ENCODE measurements at places on chromosomes 2 and 18. TPM values are rescaled to one million over a fixed set of nuclear protein-coding genes. Genes with fewer than 3 reads are reported as not detected.

GRCh38 chr2:10034333-10035052 lies 8.9 kb upstream of the KLF11 start:
- DNase-seq, result no peak

GRCh38 chr18:56891116-56891515 lies 240.0 kb downstream of the WDR7 start:
- no peak for DNase-seq

DNA sequence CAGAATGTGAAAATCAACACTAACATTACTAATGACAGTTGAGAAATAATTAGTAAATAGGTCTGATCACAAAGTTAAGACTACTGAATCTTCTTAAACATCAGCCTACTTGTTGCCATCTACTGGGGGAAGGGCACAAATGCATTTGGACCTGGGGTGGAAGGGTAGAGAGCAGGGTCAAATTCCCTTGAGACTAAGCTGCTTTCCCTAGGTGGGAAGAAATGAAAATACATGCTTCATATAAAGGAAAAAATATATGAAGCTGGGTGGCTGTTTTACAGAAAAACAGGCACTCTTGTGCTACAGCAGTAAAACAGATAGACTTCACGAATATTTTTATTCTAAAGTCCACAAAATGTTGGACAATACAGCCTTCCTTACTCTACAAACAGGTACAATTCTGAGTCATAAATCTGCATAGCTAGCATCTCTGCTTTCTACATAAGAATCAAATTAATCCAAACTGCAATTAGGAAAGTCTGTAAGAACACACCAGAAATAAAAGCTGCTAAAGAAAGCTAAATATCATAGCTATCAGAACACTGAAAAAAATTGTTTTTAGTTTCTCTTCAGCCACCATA lies 10.9 kb downstream of the TRIP12 start:
- DNase-seq, result no peak

GRCh38 chr18:57581301-57581934 lies 5.1 kb downstream of the FECH start:
- no peak for DNase-seq

DNA sequence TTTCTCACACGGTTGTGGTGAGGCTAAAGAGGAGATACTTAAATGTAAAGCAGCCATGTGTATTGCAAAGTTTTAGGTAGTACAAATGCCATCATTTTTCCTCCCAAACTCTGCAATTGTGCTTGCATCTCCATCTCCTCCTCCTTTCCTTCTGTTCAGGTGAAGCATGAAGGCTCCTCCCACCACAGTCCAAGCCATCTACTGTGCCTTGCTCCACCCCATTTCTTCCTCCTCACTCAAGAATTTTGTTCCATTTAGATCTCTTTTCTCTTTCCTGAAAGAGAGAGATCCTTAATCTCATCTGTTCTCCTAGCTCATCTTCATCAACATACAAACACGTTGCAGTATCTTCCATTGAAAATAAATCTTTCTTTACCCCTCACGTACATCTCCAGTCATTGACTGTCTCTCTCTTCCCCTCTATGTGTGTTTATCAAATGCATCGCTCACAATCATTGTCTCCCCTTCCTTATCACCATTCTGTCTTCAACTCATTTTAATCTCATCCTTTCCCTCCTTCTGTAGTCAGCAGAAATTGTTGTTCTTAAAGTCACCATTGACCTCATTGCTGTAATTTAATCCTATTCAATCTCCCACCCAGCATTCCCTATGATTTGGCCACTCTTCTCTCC lies 392.1 kb downstream of the RAD51AP2 start:
- DNase-seq, result no peak

- DNase-seq, result no peak
Observed at GRCh38 chr2:237254369-237254861, 159.5 kb downstream of the COL6A3 start.

DNA sequence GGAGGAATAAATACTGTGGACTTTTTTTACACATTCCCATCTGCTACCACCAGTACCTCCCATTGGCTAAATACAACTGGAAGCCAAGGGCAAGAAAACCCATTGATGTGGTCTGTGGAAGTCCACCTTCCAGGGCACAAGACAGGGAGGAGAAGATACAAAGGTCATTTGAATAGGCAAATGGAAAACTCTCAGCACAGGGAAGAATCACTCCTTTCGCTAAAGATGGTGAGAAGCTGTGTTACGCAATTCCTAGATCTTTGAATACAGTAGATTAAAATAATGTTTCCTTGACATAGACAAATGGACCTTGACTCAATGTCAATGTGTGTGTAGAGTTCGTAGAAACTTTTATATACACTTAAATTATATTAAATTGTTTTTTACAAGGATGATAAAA lies 70.9 kb upstream of the ERBB4 start:
- no peak for DNase-seq

GRCh38 chr2:109478906-109479493 lies 134.8 kb downstream of the SEPTIN10 start:
- DNase-seq, result no peak

- no peak for DNase-seq
Observed at GRCh38 chr2:183264890-183265535, 140.8 kb downstream of the NUP35 start.

GRCh38 chr2:64820901-64821300 lies 167.2 kb upstream of the SERTAD2 start:
- DNase-seq, result no peak

- peak; percentile 9 for DNase-seq
Observed at GRCh38 chr18:6109743-6110142, 214.4 kb upstream of the TMEM200C start.

GRCh38 chr18:58290116-58290695 lies 246.2 kb downstream of the NEDD4L start:
- DNase-seq, result peak; percentile 35

GRCh38 chr2:201502713-201503112 lies 51.2 kb downstream of the STRADB start:
- DNase-seq, result no peak

GRCh38 chr2:224837558-224837957 lies 121.4 kb upstream of the CCDC195 start:
- DNase-seq, result peak; percentile 89

- DNase-seq, result no peak
Observed at GRCh38 chr2:184472481-184472880, 125.8 kb upstream of the ZNF804A start.

DNA sequence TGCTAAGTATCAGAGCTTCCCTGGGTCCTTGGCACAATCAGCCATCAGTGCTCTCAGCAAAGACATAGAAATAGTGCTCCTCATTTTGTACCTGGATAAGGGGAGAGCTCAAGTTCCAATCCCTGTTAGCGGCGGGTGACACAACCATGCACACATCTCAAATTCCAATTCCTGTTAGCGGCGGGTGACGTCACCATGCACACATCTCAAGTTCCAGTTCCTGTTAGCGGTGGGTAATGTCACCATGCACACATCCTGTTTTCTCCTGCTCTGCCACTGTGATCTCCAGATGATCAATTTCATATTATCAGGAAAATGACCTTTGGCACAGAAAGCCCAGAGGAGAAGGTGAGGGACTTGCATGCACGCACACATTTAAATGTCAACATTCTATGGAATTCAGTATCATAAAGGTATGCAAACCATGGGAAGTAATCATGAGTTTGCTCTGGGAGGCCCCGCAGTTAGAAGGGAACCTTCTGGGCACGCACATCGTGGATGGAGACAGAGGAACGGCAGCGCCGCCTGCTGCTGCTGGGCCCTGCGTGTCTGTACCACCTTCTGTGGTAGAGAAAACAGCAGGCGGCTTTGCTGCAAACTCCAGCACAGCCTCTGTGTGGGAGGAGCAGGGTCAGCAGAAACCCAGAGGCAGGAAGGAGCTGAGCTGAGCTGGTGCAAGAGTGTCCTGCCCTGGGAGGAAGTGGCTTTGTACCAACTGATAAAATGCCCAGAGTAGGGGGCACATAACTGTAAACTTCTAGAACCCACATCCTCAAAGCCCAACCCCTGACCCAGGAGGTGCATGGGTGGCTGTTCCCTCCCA lies 77.8 kb downstream of the MBP start:
- DNase-seq, result peak; percentile 68

The WDR7 gene
- total RNA-seq, result 5.8 TPM

The KCNJ3 gene
- total RNA-seq, result not detected

The ITPRIPL1 gene
- 4.7 TPM for total RNA-seq

The CSRNP3 gene
- not detected for total RNA-seq

The ARHGAP28 gene
- 1.6 TPM for total RNA-seq

The GPN1 gene
- 34.2 TPM for total RNA-seq

The CFLAR gene
- 39.6 TPM for total RNA-seq

Measured in MG63 (cell line).